Retina (tissue), 1 donor: ENCODE measurements at places on chromosomes 7 and 10.

DNA sequence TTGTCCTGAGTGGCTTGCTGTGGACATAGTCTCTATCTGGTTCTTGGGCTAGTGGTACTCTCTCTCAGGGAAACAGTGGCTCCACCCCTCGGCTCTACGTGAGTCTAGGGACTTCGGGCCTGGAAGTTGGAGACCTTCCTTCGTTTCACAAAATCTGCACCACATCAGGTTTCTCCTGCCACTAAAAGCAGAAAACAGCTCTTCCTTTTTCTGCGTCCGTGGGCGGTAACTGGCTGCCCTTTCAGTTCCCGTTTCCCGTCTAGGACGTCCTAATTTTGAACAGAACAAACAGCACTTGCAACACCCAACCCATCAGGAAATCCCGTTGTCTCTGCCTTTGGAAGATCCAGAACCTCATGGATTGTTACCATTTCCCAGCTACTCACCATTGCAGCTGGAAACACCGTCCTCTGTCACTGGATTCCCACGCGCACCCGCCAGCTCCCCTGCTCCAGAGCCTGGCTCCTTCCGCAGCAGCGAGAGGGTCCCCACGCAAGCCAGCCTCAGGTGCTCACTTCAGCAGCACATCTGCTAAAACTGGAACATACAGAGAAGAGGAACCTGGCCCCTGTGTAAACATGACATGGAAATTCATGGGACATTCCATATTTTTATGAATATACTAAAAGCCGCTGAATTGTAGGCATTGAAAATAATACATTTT lies 311.4 kb upstream of the AKR1E2 start:
- no peak for DNase-seq

DNA sequence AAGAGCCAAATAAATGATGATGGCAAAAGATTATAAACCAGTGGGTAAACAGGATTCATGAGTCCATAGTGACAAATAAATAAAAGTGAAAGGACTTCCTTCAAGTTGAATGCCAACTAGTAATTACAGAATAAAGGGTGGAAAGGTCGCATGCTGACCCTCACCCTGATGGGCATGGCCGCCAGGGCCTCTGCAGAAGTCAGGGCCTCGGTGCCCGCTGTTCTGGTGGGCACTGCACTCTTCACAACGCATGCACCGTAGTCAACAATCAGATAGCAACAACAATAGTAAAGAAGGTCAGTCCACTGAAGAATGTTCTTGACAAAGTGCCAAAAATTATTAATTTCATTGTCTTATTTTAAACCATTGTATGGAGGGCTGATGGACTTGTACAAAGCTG lies 123.2 kb upstream of the LANCL2 start:
- DNase-seq = no peak

DNA sequence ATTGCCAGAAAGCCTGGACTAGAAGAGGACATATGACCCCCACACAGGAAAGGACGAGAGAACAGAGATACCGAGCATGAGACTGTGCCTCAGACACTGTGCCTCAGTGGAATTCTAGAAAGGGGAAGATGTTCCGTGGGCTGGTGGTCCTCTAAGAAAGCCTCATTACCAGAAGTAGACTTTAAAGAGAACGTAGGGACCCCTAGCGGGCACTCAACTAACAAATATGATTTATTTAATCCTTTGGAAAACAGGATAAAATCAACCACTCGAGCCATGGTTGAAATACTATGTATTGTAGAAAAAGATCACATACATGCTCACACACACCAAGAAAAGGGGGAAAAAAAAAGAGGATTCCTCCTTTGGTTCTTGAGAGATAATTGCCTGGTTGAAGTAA lies 701.2 kb upstream of the SORCS1 start:
- no peak for DNase-seq

GRCh38 chr7:107386548-107387102 lies 83.2 kb upstream of the GPR22 start:
- DNase-seq = no peak

- no peak for DNase-seq
These were observed 135.0 kb upstream of the INHBA start for GRCh38 chr7:41837916-41838315.
